AG04450 (cell line): ENCODE measurements at places on chromosomes 13 and 19.

DNA sequence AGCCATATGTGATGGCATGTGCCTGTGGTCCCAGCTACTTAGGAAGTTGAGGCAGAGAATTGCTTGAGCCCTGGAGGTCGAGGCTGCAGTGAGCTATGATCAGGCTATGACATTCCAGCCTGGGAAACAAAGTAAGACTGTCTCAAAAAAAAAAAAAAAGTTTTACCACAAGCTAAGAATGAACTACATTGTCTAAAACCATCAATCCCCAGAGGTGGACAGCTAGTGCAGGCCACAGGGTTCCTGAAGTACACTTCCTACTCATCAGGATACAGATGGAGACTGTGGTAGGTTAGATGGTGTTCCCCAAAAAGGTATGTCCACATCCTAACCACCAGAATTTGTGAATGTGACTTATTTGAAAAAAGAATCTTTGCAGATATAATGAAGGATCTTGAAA lies 63.5 kb upstream of the DOCK9 start:
- DNase-seq = no peak

- no peak for DNase-seq
Measured at GRCh38 chr13:21005193-21005592, 56.2 kb downstream of the LATS2 start.

DNA sequence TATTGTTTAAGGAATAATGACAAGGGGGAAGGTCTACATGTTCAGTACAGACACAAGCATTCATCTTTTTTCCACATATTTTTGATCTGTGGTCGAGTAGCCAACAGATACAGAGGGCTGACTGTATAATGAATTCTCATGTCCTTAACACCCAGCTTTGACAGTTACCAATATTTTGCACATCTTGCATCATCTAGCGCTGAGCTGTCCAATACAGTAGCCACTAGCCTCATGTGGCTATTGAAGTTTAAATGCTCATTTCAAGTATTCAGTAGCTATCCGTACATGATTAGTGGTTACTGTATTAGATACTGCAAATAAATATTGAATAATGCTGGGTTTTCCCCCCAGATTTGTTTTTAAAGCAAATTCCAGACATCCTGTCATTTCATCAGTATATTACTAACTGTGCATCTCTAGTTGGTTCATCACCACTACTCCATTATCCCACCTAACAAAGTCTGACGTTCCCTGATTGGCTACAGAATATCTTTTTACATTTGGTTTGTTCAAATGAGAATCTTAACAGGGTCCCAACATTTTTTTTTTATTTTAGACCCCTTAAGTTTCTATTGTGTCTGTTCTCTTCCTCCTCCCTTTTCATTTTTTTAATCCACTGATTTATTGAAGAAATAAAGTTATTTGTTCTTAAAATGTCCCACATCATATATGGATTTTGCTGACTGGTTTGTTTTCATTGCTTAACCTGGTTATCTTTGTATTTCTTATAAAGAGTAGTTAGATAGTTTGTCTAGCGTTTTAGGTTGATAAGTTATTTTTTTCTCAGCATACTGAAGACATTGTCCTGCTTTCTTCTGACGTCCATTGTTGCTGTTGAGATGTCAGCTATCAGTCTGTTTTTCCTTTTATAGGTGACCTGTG lies 8.2 kb downstream of the ZNF177 start:
- DNase-seq = no peak

- no peak for DNase-seq
Measured at GRCh38 chr19:17281391-17282304, at the start of gene ANKLE1. ANKLE1 (plus strand) TSS chr19:17281901; CDS start chr19:17281921, 20 bp downstream.

DNA sequence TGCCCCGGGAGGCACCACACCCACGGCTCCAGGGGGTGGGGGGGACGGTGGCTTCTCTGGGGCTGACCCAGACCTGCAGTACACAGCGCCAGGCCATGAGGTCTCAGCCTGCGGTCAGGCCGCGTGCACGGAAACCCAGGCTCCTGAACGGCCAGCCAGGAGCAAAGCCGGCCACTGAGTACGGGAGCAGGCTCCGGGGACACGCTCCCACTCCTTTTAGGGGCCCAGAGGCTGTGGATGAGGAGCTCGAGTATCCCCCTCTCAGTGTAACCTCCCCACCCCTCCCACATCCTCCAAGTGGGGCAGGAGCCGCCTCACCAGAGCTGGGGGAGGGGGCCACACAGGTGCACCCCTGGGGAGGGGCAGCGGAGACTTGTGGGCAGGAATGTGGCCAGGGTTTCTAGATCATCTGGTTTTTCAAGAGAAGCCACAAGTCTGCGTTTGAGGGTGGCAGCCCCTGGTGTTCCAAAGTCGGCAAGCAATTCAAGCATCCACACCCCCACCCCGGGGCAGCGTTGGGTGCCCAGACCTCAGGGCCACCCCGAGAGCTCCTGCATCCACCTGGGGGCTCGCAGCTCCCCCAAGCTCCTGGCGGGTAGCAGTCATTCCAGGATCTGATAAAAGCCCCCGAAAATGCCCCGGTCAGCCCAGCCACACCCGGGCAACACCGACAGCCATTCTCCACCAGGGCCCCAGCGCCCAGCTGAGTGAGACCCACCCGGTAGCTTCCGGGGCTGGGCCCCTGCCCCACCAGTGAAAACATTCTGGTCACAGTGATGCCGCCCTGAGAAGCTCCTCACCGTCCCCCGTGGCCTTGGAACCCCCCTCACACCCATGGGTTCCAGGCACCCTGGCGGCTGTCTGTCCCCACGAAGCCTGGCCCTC lies 6.1 kb downstream of the SBNO2 start:
- DNase-seq = no peak

DNA sequence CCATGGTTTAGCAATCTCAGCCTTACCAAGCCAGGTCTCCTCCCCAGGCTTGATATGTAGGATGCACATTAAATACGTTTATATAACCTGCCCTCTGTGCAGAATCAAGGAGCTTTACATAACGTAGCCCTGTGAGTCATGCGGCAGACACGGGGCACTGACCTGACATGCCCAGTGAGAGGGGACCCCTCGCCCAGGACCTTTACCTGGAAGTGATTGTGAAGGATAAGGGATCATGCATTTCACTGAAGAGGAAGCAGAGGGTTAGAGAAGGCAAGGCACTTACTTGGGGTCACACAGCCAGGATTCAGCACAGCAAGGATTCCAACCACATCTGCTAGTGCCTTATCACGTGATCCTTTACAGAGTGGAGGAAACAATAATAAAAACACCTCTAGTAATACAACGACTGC lies 18.9 kb upstream of the FOSB start:
- no peak for DNase-seq

DNA sequence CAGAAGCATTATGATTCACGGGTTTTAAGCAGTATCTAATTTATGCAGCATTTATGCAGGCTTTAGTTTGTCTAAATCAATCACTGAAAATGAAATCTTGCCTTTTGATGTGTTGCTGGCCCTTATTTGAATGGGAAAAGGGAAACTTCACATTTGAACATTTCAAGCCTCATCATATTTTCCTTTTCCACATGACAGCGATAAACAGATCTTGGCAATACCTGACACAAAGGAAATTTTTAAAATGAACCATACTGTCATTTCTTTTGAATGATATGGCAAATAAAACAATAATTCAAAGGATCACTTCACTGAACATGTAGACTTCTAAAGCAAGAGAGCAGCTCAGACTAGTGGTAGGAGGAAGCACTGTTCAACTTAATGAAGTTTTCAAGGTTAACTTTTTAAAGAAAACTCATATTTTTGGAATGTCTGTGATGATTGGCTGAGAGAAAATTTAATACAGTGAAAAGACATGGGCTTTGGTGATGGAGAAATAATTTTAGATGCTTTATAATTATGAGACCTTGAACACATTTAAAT lies 198.1 kb downstream of the OXGR1 start:
- no peak for DNase-seq

DNA sequence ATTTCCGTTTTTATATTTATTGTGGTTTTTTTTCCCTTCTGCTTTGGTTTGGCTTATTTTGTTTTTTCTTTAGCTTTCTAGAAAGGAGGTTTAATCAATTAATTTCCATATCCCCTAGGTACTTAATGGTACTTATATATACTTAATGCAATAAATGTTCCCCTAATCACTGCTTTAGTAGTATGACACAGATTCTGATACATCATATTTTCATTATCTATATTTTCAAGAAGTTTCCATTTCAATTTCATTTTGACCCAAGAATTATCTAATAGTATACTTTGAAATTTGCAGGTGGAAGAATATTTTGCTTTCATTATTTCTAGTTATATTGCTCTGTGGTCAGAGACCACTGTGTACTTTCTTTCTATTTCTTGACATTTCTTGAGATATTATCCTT lies 66.6 kb upstream of the STK24 start:
- DNase-seq = no peak

DNA sequence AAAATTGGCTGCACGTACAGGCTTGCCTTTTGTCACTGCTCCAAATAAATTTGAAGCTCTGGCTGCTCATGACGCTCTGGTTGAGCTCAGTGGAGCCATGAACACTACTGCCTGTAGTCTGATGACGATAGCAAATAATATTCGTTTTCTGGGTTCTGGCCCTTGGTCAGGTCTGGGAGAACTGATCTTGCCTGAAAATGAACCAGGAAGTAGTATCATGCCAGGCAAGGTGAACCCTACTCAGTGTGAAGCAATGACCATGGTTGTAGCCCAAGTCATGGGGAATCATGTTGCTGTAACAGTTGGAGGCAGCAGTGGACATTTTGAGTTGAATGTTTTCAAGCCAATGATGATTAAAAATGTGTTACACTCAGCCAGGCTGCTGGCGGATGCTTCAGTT lies 16.1 kb upstream of the AKAP11 start:
- DNase-seq = no peak

GRCh38 chr13:90884066-90884465 lies 463.4 kb upstream of the MIR17HG start:
- DNase-seq = no peak
